HCT116 (cell line): ENCODE measurements at places on chromosomes 4 and X.

DNA sequence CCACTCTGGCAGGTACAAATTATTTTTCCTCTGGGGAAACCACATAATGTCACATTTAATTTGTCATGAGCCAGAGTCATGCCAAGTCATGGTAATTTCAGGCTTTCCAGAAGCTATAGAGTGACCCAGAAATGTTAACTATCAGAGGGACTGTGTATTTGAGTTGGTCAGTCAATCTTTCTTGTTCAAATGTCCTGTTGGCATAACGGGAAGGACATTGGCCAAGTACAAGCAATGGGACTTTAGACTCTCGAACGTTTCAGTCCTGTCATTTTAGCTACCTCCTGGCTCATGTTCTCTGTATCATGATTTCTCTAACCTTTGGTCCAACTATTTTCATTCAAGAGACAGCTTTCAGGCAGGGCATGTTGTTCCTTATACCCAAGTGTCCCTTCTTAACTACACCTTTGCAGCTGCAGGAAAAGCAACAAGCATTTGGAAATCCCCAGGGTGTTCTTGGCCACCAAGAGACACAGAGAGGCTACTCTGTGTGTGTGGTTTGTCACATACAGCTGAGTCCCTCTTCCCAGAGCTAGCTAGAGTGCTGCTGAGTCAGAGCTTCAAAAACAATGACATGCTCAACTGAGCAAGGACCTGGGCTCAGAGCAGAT is 142.6 kb downstream of the EGF start:
- DNase-seq: no peak

DNA sequence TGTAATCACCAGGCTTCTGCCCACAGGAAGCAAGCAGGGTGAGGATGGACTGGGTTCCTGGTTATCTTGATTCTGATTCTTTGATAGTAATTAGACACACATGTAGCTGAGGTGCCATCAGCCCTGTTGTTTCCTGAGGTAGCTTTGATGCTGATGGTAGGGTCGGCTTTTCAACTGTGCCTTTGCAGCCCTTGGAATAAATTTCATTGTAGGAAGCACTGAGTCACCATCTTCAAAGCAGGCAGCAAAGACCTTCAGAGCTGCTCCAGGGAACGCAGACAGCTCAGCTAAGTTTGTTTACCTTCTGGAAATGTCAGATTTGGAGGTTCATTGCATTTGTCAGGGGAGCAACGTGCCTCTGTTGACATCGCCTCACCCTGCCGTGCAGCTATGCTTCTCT is 135.4 kb downstream of the ASMT start:
- DNase-seq: peak; percentile 64

GRCh38 chr4:20217951-20218350 is 33.8 kb upstream of the SLIT2 start:
- DNase-seq: no peak

- DNase-seq: no peak
Measured at GRCh38 chr4:182230256-182230655, 12.9 kb upstream of the TENM3 start.

DNA sequence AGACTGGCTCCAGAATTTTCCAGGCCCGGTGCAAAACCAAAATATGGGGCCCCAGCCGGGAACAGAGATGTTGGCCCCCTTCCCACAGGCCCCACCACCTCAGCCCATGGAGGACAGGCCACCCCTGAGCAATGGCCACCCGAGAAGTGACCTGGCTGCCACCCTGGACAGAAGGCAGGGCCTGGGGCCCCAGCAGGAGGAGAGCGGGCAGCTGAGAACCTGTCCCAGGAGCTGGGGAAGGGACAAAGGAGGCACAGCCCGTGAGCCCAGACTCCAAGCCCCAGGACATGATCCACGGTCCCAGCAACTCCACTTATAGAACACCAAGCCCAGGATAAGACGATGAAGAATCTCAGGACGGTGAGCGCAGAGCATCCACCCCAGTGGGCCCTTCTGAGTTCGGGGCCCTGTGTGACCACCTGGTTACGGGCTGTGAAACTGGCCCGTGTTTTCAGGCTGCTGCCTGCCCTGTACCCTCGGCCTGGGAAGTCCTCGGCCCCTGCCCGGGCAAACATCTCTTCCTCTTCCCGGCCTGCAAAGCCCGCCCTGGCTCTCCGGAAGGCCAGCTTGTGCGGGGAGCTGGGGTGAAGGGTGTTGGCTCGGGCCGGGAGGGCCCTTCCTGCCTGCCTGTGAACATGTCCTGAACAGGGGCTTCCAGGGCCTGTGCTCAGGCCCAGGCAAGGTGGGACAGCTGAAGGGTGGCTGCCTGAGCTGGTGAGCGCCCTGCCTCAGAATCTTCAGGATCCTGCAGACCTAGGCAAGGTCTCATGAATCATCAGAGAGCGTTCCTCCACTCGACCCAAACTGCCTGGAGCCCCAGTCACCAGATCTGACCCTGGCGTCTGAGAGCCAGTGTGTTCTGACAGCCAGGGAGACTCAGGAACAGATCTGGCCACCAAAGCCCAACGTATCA is 47.0 kb upstream of the MAN2B2 start:
- no peak for DNase-seq

GRCh38 chr4:189850239-189850856 is 90.3 kb upstream of the FRG1 start:
- DNase-seq: no peak

DNA sequence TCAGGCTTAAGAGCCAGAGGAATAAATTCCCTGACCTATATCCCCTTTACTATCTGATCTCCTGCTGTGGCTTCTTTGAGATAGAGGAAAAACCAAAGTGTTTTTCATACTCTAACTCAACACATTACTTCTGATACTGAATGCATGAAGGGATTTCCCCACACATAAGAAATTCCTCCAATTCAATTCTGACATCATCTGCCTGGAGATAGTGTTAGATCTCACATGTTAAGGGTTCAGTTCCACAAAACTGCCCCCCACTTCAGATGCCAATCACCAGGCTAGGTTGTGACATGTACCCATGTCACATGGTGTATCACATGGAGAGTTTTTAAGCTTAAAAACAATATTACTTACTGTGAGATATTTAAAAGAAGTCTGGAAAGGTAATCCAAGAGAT is 46.8 kb downstream of the GSTCD start:
- no peak for DNase-seq

DNA sequence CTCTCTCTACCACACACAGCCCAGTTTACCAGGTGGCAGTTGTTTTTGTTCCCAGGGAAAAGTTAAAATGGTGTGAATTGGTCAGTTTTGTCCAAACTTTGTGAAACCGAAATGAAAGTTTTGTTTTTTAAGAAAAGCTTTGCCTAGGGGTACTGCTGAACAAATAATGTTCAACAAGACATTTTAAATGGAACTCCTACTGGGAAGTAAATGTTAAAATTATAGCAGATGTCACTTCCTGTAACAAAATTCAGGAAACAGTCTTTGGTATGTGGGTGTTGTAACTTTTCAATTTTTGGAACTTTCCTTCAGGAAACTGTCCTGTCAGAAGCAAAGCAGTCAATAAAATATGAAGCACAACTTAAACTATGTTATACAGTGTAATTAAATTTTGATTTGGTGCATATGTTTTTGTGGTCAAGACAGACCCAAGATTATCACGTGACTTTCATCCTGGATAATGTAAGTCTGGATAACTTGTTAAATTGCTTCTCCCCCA is 79.5 kb downstream of the AFF1 start:
- no peak for DNase-seq

GRCh38 chr4:8657381-8658088 is 65.0 kb downstream of the CPZ start:
- no peak for DNase-seq

DNA sequence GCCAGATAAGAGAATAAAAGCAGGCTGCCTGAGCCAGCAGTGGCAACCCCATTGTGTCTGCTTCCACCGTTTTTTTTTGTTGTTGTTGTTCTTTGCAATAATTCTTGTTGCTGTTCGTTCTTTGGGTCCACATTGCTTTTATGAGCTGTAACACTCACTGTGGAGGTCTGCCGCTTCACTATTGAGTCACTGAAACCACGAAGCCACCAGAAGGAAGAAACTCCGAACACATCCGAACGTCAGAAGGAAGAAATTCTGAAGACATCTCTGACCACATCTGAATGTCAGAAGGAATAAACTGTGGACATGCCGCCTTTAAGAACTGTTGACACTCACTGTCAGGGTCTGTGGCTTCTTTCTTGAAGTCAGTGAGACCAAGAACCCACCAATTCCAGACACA is 110.5 kb downstream of the PCDH18 start:
- DNase-seq: no peak

GRCh38 chr4:189001283-189001970 is 862.2 kb downstream of the TRIML1 start:
- DNase-seq: no peak

- DNase-seq: no peak
Measured at GRCh38 chr4:89204624-89205023, 93.3 kb downstream of the TIGD2 start.

DNA sequence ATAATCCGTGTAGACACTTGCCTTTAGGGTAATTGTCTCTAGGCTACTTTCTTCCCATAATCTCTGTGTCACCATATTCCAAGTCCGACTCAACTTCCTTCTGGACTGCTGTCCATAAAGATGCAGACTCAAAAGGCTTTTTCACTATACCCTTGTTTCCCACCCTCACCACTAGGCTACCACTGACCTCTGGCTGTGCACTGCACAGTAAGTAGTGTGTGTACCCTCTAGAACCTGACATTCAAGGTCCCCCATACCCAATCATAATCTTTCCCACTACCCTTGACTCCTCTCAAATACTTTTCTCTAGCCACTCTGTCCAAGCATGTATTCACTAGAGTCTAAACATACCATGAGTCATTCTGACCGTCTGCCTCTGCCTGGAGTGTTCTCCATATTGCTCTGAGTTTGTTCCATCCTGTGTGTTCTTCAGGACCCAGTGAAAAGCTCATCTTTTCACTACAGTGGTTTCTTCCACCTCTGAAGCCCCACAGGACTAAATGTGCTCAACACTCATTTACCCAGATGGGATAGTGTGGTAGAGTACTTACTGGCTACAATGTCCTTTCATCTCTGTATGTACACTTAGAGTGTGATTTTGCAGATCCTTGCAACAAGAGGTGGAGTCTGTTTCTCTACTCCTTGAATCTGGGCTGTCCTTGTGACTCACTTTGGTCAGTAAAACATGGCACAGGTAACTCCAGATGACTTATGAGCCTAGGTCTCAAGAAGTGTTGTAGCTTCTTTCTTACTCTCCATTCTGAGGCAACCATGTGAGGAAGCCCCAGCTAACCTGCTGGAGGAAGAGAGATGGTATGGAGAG is 17.4 kb downstream of the JADE3 start:
- DNase-seq: no peak

DNA sequence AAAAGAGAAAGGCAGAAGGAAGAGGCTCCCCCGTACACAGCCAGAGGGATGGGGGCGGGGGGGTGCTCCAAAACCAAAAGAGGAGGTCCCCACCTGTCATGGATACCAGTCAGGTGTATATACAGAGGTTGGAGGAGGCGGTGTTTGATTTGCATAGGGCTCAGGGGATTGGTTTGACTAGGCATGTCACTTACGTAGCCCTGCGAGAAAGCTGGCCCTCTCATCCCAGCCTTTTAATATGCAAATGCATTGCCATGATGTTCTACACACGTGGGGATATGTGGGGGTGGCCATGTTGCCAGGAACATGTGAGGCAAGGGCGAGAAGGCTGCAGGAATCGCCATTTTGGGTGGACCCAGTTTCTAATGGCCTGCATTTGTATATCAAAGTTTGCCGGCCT is 38.6 kb downstream of the TMEM150C start:
- DNase-seq: no peak

DNA sequence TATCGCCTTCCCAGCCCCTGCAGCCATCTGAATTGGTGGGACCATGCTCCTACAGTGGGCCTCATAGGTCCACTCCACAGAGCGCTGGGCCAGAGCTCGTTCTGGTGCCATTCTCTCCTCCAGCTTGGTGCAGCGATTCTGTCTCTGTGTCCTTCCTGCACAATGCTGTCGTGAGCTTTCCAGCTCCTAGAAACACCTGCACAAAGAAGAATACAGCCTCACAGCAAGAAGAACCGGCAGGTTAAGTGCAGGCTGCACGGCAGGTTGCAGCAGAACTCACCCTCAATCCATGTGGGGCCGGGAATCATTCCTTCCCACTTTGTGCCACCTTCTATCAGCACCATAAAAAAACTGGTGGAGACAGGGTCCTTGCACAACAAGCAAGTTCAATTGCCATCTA is 101.2 kb upstream of the ENPP6 start:
- no peak for DNase-seq

DNA sequence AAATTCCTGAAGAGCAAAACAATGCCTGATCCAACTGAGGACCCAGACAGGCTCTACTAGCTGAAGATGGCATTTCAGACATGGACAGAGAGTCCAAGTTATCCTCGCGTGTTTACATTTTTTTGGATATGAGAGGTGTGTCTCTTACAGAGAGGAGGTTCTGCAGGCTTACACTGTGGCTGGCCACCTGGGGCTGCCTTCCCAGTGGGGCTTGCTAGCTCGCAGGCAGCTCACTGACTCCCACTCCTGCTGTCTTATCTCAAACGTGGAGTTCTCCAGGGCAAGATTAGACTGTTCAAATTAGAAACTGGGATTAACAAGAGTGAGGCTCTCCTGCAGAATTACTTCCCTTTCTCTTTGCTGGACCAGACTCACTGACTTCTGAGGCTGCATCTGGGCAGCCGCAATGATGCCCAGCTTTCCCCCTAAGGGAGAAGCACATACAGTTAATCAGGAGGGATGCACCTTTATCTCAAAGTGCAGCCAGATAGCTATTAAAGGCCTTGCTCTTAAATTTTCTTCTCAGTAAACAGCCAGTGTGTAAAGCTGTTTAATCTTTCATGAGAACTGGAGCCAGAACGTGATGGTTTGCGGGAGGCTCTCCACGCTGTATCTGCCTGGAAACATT is 123.0 kb downstream of the ENPP6 start:
- no peak for DNase-seq

GRCh38 chr4:24054910-24055309 is 165.1 kb upstream of the PPARGC1A start:
- no peak for DNase-seq

- no peak for DNase-seq
Measured at GRCh38 chr4:82421796-82422560, 8.3 kb downstream of the HNRNPDL start.

DNA sequence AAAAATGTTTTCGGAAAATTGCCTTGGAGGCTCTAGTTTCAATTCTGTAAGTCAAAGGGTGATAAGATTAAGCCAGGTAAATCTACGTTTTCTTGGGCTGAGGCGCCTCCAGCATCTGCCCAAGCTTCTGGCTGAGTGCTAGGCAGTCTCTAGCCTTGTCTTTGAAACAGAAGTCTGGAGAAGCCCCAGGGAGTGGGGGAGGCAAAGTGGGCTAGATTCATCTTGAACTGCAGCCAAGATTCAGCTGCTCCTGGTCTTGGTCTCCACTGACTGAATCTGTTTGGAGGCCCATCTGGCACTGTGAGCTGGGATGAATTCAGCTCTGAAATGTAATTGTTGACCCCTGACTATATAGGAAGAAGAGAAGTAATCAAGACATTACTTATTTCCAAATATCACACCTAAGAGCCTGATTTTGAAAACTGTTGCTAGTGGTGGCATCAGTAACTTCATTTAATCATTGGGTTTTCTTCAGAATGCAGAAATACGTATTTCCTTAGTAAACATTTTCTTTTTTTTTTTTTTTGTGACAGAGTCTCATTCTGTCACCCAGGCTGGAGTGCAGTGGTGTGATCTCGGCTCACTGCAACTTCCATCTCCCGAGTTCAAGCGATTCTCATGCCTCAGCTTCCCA is 187.3 kb upstream of the LEF1 start:
- no peak for DNase-seq

GRCh38 chrX:103396186-103396585 is 19.8 kb downstream of the BEX3 start:
- DNase-seq: no peak

GRCh38 chrX:122422547-122422946 is 761.5 kb upstream of the GRIA3 start:
- no peak for DNase-seq
